ENCODE measurements at places on chromosomes 7 and 10. TPM values are rescaled to one million over a fixed set of nuclear protein-coding genes. Genes with fewer than 3 reads are reported as not detected.

GRCh38 chr7:134462337-134462925, 3.5 kb upstream of the AKR1B1 start:
- no peak overlapping the region for H3K4me3 ChIP-seq
- H3K27me3 ChIP-seq = no peaks in the 10 kb centered on the region
- no peak overlapping the region for H3K27ac ChIP-seq
- H3K36me3 ChIP-seq = peaks cover 10% of the 10 kb centered on the region

DNA sequence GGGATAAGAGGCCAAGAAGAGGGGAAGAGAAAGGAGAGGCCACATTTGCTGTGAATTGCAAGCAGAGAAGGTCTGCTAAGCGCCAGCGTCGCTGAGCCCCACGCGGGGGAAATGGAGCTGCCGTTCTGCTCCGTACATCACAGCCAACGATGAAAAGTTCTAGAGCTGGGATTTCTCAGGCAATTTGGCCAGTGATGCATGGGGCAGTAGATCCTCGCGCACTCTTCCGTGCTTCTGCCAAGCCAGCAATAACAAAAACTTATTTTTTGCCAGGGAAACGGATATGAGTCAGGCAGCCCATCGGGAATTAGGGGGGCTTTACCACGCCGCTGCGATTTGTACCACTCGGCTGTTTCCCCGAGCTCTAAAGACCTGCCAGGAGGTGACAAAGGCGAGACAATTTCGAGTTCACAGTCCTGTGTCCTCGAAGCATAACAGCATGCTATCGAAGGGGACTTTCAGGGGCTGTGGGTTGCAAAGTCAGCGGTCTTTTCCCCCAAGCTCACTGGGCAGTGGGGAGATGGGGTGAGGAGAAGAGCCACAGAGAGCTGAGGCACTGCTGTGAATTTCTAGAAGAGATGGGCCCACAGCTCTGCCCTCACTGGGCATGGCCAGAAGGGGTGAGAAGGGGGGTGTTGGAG, 30.0 kb upstream of the SLF2 start:
- H3K4me1 ChIP-seq = peaks cover 4% of the 10 kb centered on the region
- no peak overlapping the region for H3K4me3 ChIP-seq
- peaks cover under 1% of the 10 kb centered on the region for H3K27me3 ChIP-seq
- no peak for DNase-seq
- no peaks in the 10 kb centered on the region for H3K36me3 ChIP-seq

DNA sequence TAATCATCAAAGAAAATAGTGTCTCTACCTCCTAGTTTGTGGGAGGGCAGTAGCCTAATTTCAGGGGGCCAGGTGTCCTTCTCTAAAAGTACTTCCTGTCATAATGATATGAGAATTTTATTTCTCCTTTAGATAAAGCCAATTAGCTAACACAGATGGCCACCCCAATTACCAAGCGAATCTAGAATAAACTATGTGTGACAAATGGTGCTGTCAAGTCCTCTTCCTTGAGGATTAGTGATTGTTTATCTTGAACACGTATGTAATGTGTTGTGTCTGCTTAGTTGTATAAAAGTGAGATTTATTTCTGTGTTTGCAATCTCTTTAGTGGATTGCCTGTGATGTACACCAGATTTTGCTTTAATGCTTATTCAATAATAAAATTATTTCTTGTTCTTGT, 1120.0 kb downstream of the SORCS1 start:
- H3K27me3 ChIP-seq = no peaks in the 10 kb centered on the region
- H3K4me1 ChIP-seq = no peaks in the 10 kb centered on the region
- no peak overlapping the region for H3K4me3 ChIP-seq
- H3K27ac ChIP-seq = no peak overlapping the region

- H3K36me3 ChIP-seq = no peaks in the 10 kb centered on the region
- no peaks in the 10 kb centered on the region for H3K4me1 ChIP-seq
- DNase-seq = peak; percentile 5
Observed at GRCh38 chr10:118106426-118106825, 59.7 kb upstream of the RAB11FIP2 start.

DNA sequence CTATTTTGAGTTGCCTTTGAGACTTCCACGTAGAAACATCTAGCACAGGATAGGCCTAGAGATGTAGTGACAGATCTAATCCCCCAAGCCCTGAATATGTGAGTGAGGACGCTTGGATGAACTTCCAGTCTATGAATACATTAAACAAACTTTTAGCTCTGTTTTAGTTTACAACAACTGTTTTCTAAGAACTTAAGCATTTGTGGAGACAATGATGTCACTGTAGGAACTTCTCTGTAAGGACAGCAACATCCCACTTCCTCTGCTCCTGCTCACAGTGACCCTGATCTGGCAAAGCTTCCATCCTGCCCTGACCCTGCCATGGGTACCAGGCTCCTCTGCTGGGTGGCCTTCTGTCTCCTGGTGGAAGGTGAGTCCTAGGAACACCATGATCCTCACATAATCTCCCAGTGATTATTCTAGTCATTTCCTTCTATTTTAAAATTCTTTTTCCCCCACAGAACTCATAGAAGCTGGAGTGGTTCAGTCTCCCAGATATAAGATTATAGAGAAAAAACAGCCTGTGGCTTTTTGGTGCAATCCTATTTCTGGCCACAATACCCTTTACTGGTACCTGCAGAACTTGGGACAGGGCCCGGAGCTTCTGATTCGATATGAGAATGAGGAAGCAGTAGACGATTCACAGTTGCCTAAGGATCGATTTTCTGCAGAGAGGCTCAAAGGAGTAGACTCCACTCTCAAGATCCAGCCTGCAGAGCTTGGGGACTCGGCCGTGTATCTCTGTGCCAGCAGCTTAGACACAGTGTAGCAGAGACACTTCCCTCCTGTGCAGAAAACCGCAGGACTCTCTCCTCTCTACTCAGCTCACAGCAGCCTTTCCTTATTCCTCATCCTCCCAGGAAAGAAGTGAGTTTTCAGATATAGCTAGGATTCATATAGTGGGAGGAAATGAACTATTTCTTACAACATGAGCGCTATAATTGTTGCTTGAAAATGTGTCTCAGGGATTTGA, 194.4 kb upstream of the PRSS1 start:
- H3K36me3 ChIP-seq = no peaks in the 10 kb centered on the region
- DNase-seq = no peak
- H3K27ac ChIP-seq = no peak overlapping the region
- no peaks in the 10 kb centered on the region for H3K27me3 ChIP-seq

GRCh38 chr10:125407557-125407956, 247.2 kb upstream of the CTBP2 start:
- H3K27me3 ChIP-seq = peaks cover 3% of the 10 kb centered on the region
- no peaks in the 10 kb centered on the region for H3K36me3 ChIP-seq
- no peaks in the 10 kb centered on the region for H3K4me1 ChIP-seq
- H3K27ac ChIP-seq = no peak overlapping the region
- no peak overlapping the region for H3K4me3 ChIP-seq

DNA sequence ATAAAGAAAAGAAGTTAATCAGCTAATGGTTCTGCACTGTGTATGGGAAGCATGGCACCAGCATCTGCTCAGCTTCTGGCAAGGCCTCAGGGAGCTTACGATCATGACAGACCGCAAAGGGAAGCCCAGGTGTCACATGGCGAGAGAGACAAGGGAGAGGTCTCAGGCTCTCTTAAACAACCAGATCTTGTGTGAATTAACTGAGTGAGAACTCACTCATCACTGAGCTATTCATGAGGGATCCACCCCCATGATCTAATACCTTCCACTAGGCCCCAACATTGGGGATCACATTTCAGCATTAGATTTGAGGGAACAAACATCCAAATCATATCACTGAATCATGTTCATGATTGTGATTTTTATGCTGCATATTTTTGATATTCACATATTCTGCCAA, 5.8 kb downstream of the USP54 start:
- H3K4me3 ChIP-seq = no peak overlapping the region
- H3K4me1 ChIP-seq = no peaks in the 10 kb centered on the region
- no peak for DNase-seq

- peaks cover 25% of the 10 kb centered on the region for H3K4me1 ChIP-seq
- H3K4me3 ChIP-seq = no peak overlapping the region
- no peaks in the 10 kb centered on the region for H3K36me3 ChIP-seq
- H3K27ac ChIP-seq = no peak overlapping the region
Observed at GRCh38 chr10:103551619-103552602, 58.4 kb downstream of the NEURL1 start.

Gene DYDC2
- total RNA-seq = 0.37 TPM

Gene MYH16
- total RNA-seq = not detected

Gene LRRC18
- total RNA-seq = not detected
